Fibroblast of pulmonary artery (primary cell): ENCODE measurements at places on chromosomes 1 and 21.

GRCh38 chr1:227790868-227791267 is 24.6 kb upstream of the PRSS38 start:
- no peak for DNase-seq

GRCh38 chr1:30741239-30741894 is 16.2 kb downstream of the LAPTM5 start:
- DNase-seq, result no peak

DNA sequence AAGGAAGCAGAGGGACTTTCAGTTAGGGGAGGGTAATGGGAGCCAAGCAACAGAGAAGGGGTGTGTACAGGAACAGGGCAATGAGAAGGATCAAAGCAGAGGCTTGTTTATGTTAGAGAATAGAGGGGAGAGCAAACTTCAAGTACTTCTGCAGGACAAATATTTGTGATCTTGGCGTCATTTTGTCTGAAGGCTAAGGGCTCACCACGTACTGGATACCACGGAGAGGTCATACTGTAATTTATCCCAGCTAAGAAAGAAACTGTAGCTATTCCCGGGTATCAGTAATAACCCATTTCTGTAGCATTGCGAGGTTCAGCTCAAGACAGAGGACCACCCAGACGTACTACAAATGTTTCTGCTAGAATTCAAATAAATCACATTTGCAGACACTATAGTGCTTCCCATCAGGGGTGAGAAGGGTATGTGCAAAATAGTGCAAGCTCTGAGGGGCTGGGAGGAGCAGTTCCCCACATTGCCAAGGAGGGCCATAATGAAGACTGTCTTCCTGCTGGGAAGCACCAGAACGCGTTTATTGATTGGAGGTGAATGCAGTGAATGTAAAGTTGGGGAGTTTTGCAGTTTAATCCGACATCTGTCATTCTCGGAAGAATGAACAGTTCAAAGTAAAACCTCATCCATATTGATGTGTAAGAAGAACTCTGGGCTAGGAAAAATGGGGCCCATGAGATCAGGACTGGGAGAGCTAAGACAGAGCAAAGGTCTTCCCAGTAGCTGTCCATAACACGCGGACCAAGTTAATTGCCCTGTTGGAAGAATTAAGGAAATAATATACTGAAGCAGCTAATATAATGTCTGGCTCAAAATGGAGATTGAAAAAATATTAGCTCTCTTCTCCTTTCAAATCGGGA is 136.9 kb downstream of the RWDD3 start:
- no peak for DNase-seq

- no peak for DNase-seq
Observed at GRCh38 chr1:176786274-176786673, 323.3 kb downstream of the PAPPA2 start.

GRCh38 chr1:52552236-52552504 is 722 bp downstream of the TUT4 start:
- DNase-seq, result peak; percentile 78

GRCh38 chr1:231494439-231495110 is 33.9 kb upstream of the TSNAX start:
- DNase-seq, result no peak
